NCI-H446 (cell line): ENCODE measurements at places on chromosomes 16 and 17.

DNA sequence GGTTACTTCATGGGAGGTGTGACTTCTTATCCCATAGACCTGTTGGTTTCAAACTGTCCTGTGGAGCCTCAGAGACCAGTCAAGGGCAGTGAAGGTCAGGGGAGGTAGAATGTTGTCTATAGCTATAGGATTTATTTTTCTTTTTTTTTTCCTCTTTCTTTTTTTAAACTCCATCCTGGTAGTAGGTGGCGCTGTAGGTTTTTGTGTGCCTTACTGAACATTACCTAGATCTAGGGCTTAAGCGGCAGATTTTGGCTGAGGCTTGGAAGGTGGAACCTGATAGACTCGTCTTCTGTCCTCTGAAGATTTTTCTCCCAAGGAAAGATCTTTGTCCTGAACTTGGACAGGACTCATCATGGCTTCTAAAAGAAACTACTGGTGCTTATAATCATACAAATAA, 8.2 kb upstream of the LASP1NB start:
- no peak for DNase-seq

DNA sequence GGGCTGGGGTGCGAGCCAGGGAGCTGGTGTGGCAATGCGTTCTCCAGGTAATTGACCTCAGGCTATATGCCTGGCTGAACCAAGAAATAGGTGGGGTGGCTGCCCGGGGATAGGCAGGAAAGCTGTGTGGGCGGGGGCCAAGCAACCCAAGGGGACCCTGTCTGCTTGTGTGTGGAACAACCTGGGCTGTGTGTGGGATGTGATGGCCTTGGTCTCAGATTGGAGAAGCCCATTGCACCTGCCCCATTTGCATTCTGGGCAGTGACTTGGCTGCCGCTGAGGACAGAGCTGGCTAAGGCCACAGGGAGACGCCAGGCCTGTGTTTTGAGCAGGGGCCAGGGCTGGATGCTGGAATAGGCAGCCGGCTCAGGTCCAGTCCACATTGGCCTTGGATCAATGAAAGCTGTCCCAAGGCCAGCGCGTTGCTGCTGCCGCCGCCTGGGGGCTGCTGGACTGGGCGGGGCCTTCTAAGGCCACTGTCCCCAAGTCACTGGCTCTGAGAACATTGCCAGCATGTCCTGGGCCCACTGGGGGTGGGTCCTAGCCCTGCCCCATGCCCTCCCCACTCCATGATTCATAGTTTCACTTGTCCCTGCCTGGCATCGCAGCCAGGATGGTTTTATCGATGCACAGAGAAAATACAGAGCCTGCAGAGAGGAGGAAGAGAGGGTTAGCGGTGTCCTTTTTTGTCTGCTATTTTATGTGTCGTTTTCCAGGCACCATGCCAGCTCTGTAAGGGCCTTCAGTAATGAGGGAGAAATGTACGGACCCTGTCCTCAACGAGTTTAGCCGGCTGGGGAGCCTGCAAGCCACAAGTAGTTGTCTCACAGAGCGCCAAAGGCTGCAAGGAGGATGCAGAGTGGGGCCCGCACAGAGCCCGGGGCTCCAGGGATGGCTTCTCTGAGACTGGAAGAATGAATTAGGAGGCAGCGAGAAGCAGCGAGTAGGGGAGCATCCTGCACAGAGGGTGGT, 43.9 kb downstream of the NKD1 start:
- no peak for DNase-seq

DNA sequence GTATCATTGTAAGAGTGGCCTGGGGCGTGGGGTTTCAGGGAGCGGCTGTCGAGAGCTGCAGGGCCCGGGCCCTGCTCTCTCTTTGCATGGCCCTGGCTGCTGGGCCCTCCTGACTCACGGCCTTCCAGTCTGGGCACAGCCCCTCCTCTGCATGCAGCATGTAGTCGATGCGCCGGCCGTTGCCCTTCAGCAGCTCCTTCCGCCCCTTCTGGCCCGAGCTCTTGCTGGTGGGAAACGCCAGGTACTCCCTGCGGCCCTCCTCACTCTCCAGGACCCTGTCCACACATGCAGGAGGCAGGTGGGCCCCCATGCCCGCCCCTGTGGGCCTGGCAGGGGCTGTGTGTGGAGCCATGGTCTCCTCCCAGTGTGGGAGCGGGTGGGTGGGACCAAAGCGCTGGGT, 50.7 kb downstream of the PRMT7 start:
- no peak for DNase-seq

DNA sequence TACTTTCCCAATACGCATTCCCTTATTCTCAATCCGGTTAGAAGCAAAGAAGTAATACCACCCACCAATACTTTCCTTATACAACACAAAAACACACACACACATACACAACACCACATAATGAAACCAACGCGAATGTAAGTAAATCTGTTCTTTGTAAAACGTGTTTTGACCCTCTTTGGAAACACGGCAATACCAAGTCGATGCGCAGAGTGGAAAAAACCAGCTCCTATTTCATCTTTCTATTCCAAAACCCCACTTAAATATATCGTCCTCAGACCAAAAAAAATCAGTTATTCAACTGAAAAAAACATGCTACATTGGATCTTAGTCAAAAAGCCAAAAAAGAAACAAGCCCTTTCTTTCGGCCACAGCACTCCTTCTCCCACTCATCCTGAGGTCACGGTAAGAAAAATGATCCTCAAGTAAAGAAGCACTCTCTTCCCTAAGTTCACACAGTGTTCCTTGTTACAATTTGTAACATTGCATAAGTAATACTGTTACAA, 31.0 kb upstream of the ARL4D start:
- DNase-seq = no peak

- peak; percentile 64 for DNase-seq
Observed at GRCh38 chr16:87921236-87921773, 15.0 kb downstream of the CA5A start.

DNA sequence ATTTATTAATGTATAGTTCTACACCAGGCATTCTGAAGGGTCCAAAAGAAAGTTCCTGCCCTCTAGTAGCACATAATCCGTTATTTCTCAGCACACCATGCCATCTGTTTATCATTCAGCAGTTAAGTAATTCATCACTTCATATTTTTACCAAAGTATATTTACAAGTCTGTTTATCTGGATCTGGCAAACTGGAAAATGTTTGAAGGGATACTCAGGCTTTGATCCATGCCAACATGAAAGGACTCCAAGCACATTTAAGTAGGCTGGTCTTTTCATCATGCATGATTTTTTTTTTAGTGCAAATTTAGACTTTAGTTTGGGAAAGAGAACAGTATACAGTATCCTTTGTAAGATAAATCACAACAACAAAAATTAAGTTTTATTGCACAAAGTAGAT, 4.1 kb upstream of the VPS4A start:
- no peak for DNase-seq

DNA sequence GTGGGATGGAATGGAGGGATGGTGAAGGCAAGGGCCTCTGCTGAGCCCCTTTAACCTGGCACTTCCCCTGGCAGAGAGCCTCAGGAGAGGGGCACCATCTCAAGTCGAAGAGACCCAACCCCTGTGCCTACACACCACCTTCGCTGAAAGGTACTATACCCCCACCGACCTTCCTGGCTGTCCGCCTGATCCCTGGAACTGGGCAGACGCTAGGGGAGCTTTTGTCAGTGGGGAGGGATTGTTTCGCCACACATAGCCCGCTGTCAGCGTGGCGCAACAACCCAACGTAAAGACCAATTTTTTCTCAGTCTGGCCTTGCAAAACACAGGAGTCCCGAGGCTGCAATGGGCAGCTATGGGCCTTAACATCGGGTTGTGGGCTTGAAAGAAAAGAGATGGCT, 3.1 kb downstream of the PPP1R1B start:
- no peak for DNase-seq

GRCh38 chr17:76074390-76075363, at the start of gene GALR2:
Gene GALR2 (plus strand): TSS chr17:76074781. CDS start chr17:76074884, 103 bp downstream.
- DNase-seq = no peak

- peak; percentile 20 for DNase-seq
Observed at GRCh38 chr17:17152385-17152784, 53.7 kb downstream of the PLD6 start.

GRCh38 chr17:77889866-77890760, 68.4 kb upstream of the TNRC6C start:
- DNase-seq = no peak

- no peak for DNase-seq
Observed at GRCh38 chr17:47363171-47363570, 39.4 kb downstream of the EFCAB13 start.

- DNase-seq = no peak
Observed at GRCh38 chr17:52885882-52886281, 727.4 kb upstream of the CA10 start.

DNA sequence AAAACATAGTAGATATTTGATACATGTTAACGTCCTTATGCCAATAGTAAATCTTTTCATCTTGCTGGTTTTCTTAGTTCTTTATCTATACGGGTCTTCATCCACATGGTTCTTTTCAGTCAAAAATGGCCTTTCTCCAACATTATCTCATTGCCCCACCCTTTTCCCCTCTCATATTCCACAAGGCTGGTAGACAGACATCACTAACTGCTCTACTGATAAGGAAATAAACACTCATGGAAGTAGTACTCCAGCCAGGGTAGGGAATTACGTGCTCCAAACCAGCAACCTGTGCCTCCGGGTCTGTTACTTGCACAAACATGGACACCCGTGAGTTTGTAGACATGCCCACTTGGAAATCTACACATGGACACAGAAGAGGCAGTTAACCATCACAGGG, 141.4 kb downstream of the XYLT1 start:
- no peak for DNase-seq

DNA sequence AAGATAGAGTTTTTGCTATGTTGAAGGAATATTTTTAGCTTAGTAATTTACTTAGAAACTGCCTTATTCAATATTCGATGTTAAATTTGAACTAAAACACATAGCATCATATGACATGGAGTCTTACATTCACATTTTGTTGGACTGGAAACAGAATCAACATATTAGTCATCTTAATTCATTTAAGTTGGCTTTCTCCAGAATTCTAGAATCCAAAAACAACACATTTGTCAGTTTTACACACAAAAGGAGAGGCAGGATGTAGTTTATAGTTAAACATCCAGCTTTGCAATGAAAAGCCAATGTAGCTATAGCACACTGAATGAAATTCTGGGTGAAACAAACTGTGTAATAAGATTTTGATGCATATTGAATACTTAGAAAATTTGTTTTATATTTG, 43.3 kb downstream of the WWOX start:
- DNase-seq = no peak

DNA sequence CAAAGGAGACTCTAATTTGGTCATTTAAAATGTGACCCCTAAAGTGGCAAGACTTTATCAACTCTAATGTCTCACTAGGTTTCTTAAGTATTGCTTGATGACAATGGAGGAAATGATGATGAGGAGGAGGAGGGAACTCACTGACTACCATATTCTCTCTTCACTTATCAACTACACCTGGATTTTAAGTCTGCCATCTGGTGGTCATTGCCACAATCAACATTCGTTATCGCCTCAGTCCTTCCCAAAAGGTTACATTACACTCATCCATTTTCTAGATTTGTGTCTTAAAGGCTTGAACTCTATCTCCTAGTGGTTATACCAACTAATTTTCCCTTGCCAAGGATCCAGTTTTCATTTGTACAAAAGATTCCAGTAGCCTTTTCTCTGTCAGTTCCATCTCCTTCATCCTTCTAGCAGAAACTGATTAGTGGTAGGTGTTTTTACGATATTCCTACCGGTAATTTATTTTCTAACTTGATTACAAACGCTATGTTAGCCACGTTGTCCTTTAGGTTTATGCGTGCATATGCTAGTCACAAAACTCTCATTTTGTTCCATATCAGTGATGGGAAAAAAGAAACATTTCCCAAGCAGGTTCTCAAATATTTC, 114.6 kb upstream of the NOG start:
- no peak for DNase-seq

- no peak for DNase-seq
Observed at GRCh38 chr16:51392521-51393187, 241.6 kb upstream of the SALL1 start.

DNA sequence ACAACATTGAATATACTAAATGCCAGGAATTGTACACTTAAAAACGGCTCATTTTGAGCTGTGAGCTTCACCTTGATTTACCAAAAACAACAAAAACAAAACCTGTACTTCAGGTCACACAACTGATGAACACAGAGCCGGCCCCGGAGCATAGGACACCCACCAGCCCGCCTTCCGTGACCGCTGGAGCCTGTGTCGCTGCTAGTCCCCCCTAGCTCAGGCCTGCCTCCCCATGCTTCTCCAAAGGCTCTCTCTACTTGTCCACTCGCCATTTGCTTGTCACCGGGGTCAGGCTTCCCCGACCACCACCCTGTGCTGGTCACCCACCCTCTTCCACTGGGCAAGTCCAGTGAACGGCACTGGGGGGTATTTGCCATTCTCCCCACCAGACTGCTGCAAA, 113.8 kb upstream of the TNRC6C start:
- no peak for DNase-seq

- no peak for DNase-seq
Observed at GRCh38 chr16:83807327-83807709, 460 bp upstream of the HSBP1 start.

- no peak for DNase-seq
Observed at GRCh38 chr17:57356719-57357391, 100.5 kb downstream of the MSI2 start.

- no peak for DNase-seq
Observed at GRCh38 chr16:71771571-71771970, 37.1 kb downstream of the AP1G1 start.

- no peak for DNase-seq
Observed at GRCh38 chr17:50181591-50182560, 16.1 kb downstream of the SGCA start.

DNA sequence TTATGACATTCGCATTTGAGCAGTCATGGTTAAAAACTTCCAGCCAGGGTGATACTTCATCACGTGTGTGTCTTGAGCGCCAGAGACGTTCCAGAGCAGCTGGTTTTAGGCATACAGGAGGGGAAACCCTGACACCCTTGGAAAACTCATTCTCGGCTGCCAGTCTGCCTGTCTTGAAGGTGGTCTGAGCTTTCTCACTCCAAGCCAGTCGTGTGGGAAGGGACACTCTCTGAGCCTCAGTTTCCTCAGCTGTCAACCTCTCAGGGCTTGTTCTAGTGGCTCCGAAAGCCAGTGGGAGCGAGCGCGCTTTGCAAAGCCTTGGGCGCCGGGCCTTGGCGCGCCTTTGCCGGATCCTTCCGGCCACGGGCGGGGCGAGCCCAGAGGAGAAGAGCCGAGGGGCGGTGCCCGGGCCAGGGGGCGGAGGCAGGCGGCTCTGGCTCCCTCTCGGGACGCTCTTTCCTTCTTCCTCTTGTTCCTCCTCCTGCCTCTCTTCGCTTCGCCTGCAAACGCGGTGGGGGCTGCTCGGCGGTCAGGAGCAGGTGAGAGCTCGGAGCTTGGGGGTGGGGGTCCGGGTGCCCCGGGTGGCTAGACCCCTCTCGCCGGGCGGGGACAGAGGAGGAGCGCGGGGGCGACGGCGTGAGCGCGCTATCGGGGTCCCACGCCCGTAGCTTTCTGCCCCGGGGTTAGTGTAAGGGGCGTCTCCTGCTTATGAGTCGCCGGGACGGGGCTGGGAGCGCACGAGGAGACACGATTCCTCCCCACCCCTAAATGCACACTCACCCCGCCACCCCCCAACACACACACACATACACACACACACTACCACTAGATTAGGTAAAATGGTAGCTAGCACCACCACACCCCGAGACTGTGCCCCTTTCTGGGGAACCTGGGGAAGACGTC, at the start of gene LDAF1:
LDAF1 (plus strand) TSS at position 467 of the 903 bp plus-strand sequence. CDS start 2,509 bp downstream, outside the sequence.
- peak; percentile 7 for DNase-seq
